Body of pancreas (tissue), 4 donors: ENCODE measurements at places on chromosomes 13 and 19. TPM values are rescaled to one million over a fixed set of nuclear protein-coding genes. Genes with fewer than 3 reads are reported as not detected.

DNA sequence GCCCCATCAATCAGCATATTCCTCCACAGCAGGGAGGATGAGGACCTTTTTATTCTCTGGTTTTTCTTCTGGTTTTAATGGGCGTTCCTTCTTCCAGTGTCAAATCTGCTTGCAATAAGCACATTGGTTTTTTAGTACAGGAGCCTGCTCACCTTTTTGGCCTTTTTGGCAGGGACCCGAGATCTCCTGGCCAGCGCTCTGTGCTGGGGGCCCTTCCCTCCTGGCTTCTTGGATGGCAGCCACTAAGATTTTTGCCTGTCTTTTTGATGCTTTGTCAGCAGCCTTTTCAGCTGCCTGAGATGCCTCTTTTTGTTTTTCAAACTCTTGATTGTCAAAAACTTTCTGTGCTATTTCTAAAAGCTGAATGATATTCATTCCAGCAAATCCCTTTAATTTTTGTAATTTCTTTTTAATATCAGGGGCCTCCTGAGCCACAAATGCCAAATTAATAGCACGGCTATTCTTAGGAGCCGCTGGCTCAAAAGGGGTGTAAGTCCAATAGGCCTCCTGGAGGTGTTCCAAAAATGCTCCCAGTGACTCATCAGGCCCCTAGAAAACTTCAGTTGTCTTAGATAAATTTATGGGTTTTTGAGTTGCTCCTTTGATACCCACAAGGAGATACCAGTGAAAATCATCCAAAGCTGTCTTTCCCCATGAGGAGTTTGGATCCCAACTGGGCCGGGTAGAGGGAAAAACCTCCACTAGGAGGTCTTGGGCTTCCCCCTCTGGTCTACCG is 73.0 kb downstream of the ZNF100 start:
- H3K4me3 ChIP-seq = no peak overlapping the region
- H3K27me3 ChIP-seq = no peaks in the 10 kb centered on the region
- H3K27ac ChIP-seq = no peak overlapping the region
- DNase-seq = no peak

GRCh38 chr19:10145031-10145430 is 25.3 kb upstream of the EIF3G start:
- H3K27me3 ChIP-seq = no peaks in the 10 kb centered on the region
- no peaks in the 10 kb centered on the region for H3K4me1 ChIP-seq
- peaks cover 34% of the 10 kb centered on the region for H3K36me3 ChIP-seq

DNA sequence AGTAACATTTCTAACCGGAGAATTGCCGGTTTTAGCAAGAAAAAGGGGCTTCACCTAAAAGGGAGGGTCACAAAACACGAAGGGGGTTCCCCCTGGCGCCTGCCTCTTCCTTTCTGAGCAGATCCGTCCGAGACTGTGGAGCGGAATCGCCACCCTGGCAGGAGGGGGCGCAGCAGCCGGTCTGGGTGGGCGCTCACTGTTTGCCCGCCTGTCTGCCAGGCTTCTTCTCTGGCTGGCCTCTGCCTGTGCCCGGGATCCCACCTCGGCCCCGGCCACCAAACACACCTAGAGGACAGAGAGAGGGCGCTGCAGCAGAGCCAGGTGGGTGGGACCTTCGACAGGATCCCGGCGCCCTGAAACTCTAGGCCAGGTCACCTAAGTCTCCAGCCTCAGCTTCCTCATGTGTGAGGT is 15.6 kb downstream of the LSM4 start:
- H3K27me3 ChIP-seq = no peaks in the 10 kb centered on the region
- H3K4me1 ChIP-seq = peaks cover 27% of the 10 kb centered on the region
- no peak overlapping the region for H3K27ac ChIP-seq
- no peaks in the 10 kb centered on the region for H3K36me3 ChIP-seq

DNA sequence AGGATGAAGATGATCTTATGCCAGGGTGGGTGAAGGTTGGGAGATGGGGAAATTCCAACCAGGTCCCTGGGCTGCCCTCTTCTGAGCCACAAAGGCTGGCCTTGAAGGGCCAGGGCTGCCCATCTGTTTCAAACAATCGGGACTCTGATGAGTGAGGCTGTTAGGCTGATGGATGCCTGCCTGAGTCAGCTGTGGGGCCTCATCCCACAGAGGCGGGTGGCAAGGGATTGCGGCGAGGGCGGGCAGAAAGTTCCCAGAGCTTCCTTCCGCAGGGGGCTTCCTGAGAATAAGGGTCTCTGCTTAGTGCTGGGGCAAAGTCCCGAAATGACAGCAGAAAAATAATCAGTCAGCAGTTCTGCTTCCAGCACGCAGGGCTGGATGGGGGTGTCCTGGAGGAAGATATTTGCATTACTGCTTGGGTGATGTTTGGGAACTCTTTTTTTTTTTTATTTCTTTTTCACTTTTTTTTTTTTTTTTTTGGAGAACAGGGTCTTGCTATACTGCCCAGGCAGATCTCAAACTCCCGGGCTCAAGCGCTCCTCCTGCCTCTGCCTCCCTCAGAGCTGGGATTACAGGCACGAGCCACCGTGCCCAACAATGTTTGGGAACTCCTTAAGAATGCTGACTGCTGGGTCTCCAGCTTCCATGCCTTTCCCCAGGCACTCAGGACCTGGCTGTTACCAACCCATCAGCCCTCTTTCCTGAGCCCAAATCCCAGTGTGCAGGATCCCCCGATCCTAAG is 14.1 kb downstream of the SH3GL1 start:
- DNase-seq = no peak
- H3K36me3 ChIP-seq = no peaks in the 10 kb centered on the region
- no peak overlapping the region for H3K27ac ChIP-seq

POU2F2 gene
- under 0.01 TPM for total RNA-seq
